ENCODE measurements at places on chromosomes 12 and 14.

DNA sequence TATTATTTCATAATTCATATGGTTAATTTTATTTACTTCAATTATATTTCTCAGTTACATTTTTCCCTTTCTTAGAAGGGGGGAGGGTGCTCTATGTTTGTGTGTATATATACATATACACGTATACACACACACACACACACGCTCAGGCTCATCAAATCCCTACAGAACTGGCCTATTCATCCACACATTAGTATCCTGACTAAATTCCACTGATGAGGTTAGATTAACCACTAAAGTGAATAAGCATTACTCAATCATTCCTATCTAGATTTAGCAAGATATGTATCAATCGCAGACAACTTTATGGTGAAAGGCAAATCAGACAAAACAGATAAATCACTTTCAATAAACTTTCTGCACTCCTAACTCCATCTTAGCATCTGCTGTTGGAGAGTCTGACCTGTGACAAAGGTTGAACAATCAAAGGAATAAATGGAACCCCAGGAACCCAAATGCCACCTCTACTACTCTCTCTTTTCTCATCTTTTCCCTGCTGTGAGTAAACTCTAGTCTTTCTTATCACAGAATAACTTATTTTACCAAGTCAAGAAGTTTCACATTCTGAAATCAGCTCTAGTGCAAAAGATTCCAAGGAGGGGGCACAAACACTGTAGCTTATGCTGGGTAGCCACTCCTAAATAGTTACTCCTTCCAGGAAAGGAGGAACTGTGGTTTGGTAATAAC is 67.6 kb downstream of the RALGAPA1 start:
- no peak for DNase-seq

GRCh38 chr12:41188058-41188840 is at the start of gene PDZRN4:
Gene PDZRN4 (plus strand): TSS chr12:41188320.
- no peak for DNase-seq

GRCh38 chr12:58767496-58767895 is 152.8 kb downstream of the LRIG3 start:
- peak; percentile 14 for DNase-seq

DNA sequence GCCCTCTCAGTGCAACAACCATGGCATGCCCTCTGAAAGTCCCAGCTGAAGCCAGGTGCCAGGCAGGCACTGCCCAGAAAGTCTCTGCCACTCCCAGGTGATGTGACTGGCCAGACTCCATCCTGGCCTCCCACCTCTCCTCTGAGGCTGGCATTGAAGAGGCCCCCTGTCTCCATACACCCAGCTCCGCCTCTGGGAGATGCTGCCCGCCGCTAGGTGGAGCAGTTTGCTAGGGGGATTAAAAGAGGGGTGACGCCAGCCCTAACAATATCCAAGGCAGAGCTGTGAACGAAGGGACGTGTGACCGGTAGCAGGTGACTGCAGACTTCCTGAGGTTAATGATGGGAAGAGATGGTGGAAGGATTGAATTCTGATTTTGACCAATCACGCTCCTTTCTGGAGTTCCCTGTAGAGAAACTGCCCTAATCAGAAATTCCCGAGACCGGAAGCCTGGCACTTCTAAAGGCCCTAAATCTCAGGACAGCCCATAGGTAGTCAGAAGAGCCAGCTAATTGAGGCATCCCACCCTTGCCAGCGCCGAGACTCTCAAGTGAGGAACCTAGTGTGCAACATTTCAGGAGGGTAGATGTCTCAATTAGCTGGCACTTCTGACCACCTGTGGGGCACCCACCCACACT is 8.3 kb upstream of the PLEK2 start:
- DNase-seq: no peak

- DNase-seq: no peak
These were observed 16.6 kb downstream of the RPH3A start for GRCh38 chr12:112808156-112808555.

GRCh38 chr12:67647799-67648520 is 585 bp upstream of the DYRK2 start:
- DNase-seq: peak; percentile 91

DNA sequence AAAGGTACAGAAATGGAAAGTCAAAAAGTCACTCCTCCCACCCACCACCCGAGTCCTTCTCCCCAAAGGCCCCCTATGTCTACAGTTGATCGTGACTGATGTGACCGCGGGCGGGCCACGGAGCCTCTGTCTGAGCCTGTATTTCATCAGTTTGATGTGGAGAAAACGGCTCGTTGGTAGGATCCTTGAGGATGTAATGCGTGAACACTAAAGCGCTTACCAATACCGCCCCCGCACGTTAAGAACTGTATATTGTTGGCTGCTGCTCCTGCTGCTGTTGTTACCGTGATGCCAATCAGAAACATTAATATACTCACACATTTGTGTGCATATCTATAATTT is 24.6 kb upstream of the UBC start:
- peak; percentile 74 for DNase-seq

GRCh38 chr14:60482743-60483142 is 3.1 kb downstream of the C14orf39 start:
- DNase-seq: no peak

GRCh38 chr12:12207746-12208145 is 59.1 kb downstream of the LRP6 start:
- no peak for DNase-seq

- DNase-seq: no peak
These were observed 152.7 kb downstream of the SRGAP1 start for GRCh38 chr12:63997198-63997597.
